Smooth muscle cell of the pulmonary artery (primary cell): ENCODE measurements at places on chromosomes 12 and 14. TPM values are rescaled to one million over a fixed set of nuclear protein-coding genes. Genes with fewer than 3 reads are reported as not detected.

Gene NRIP2
- 0.07 TPM in 1 of 2 replicates, not detected in the other for total RNA-seq

Gene RAB35
- 26.2 and 32.1 TPM in 2 replicates for total RNA-seq

Gene RASAL1
- total RNA-seq, result not detected in 2 replicates

Gene CISTR
- total RNA-seq, result not detected in 2 replicates

Gene LHX5
- not detected in 2 replicates for total RNA-seq

Gene ATL1
- total RNA-seq, result 4.0 and 6.0 TPM in 2 replicates

Gene PMEL
- 0.65 and 0.76 TPM in 2 replicates for total RNA-seq

Gene CNTN1
- total RNA-seq, result 0.59 and 1.8 TPM in 2 replicates

Gene KDM5A
- total RNA-seq, result 60.0 and 67.2 TPM in 2 replicates

Gene DHRS2
- not detected in 2 replicates for total RNA-seq

Gene CIROP
- total RNA-seq, result 0.13 TPM in 1 of 2 replicates, not detected in the other

Gene FAR2
- 2.9 and 10.7 TPM in 2 replicates for total RNA-seq

Gene NRXN3
- total RNA-seq, result 1.4 and 2.9 TPM in 2 replicates

Gene SLC7A7
- total RNA-seq, result 3.4 and 34.2 TPM in 2 replicates

Gene SOX5
- total RNA-seq, result 3.0 and 6.6 TPM in 2 replicates

Gene P2RX2
- total RNA-seq, result not detected in 2 replicates
